Stimulated activated CD8-positive, alpha-beta memory T cell treated with anti-CD3 and anti-CD28 coated beads, Interleukin-2, amount 100 ng/mL, for 48 hours (primary cell): ENCODE measurements at places on chromosomes 12 and 14.

DNA sequence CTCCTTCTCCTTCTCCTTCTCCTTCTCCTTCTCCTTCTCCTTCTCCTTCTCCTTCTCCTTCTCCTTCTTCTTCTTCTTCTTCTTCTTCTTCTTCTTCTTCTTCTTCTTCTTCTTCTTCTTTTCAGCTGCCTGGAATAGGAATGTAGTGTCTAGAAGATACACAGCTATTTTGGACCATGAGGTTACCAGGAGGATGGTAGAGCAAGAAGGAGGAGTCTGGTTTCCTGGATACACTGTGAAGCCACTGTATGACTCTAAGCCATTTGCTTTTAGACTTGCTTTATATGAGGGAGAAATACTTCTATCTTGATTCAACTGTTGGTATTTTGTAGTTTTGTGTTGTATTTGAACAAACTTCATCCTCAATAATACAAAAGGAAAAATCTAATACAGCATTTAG is 3.0 kb upstream of the MYBPC1 start:
- DNase-seq = no peak

- DNase-seq = no peak
These were observed 58.9 kb upstream of the PLEKHG3 start for GRCh38 chr14:64645220-64645892.

DNA sequence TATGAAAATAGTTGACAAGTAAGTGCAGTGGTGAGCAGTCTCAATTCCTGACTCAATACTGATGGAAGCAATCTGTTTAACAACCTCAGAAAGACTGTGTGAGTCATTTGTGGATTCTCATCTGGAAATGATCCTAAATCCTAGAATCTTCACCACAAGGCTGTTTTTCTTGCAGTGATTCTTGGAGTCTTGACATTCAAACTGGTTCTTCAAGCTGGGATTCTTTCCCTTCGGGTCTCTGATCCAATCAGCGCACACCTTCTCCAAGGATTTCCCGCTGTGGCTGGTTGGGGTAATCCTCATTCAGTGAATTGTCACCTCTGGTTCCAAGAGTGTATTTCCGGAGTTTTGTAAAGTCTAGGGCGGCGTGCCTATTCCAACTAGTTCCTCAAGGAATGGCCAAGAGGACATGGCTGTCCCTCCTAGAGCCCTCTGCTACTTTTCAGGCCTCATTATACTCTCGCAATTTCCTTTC is 37.7 kb upstream of the FOXJ2 start:
- no peak for DNase-seq

DNA sequence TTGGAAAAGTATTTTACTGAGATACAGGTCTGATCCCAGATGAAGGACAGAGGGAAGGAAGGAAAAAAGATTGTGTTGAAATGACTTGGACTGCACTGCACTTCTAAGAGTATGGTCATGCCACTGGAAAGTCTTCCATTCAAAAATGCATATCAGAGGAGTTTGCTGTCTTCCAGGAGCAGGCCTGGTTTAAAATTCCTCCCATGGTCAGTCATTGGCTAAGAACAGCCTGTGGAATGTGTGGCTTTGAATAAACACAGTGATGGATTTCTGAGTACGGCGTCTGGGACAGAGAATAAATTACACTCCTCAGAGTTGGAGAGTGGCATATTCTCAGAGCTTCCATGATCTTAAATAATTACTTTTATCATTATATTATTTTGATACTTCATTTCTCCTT is 245.8 kb upstream of the PDZRN4 start:
- DNase-seq = no peak

GRCh38 chr12:23564451-23565152 is 384.9 kb downstream of the SOX5 start:
- no peak for DNase-seq

GRCh38 chr14:99035268-99035667 is 236.7 kb downstream of the BCL11B start:
- no peak for DNase-seq

GRCh38 chr12:25829192-25829591 is 129.3 kb upstream of the RASSF8 start:
- DNase-seq = no peak

- DNase-seq = no peak
These were observed 469 bp upstream of the LRFN5 start for GRCh38 chr14:41606282-41606531.

DNA sequence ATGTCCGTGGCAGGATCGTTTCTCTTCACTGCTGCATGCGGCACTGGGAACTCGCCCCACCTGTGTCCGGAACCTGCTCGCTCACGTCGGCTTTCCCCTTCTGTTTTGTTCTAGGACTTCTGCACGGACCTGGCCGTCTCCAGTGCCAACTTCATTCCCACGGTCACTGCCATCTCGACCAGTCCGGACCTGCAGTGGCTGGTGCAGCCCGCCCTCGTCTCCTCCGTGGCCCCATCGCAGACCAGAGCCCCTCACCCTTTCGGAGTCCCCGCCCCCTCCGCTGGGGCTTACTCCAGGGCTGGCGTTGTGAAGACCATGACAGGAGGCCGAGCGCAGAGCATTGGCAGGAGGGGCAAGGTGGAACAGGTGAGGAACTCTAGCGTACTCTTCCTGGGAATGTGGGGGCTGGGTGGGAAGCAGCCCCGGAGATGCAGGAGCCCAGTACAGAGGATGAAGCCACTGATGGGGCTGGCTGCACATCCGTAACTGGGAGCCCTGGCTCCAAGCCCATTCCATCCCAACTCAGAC is 1.2 kb downstream of the FOS start:
- no peak for DNase-seq

- DNase-seq = no peak
These were observed 15.0 kb downstream of the PMCH start for GRCh38 chr12:102182635-102183034.

- no peak for DNase-seq
These were observed 16.9 kb upstream of the SRP54 start for GRCh38 chr14:34965912-34966311.

- DNase-seq = no peak
These were observed 795 bp upstream of the ACOT2 start for GRCh38 chr14:73567951-73568885.

DNA sequence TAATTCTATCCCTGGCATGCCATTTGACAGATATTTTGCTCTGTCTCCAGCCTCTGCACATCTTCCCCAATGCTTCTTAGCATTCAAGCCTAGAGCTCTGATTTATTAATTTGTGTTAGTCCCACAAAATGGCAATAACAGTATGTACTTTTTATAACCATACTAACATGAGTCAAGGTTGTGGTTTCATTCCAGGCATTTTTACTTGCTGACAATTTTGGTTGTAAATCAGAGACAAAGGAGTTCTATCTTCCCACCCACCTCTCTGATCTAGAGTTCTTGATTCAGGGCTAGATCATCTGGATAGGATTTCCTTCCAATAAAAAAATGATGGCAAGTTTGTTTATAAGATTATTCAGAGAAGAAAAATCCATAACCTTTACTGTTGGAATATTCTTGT is 18.5 kb upstream of the CISTR start:
- no peak for DNase-seq

- DNase-seq = peak; percentile 23
These were observed 80.3 kb downstream of the ESRRB start for GRCh38 chr14:76456200-76456599.

GRCh38 chr12:127239781-127240180 is 1027.2 kb upstream of the TMEM132C start:
- no peak for DNase-seq

DNA sequence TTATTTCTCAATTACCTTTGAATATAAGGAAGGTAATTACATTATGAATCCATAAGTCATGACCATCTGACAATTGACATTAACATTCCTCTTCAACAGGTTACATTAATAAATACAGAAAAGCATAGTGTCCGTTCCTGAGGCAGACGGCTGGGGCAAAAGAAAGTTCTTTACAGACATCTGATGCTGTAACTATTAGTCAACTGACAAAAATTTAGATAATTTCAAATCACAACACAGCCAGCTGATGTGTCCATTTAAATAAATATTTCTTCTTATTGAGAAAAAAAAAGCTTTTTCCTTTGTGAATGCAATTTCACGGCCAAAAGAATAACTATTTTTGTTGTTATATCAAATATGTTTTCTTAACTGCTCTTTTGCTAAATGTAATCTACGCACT is 9.2 kb upstream of the PYROXD1 start:
- no peak for DNase-seq

- DNase-seq = no peak
These were observed 66.7 kb downstream of the PTPN21 start for GRCh38 chr14:88488081-88488480.

DNA sequence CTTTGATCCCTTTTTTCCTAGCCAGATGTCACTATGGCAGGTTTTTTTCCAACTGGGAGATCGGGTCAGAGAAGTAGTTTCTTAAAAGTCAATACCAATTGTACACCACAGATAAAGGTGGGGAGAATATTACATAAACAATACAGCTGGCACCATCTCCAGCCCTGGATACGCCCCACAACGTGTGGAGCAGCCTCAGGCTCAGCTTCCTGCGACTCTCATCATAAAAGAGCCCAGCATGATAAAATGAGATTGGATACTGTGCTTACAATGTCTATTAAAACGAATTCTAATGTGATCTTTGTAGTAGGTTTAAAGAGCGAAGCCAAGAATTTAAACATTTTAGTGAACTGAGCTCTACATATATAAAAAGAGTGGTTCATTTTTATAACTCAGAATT is 21.5 kb downstream of the EFCAB11 start:
- DNase-seq = no peak

- no peak for DNase-seq
These were observed 214.9 kb downstream of the ZFP36L1 start for GRCh38 chr14:68577802-68578541.

- no peak for DNase-seq
These were observed 339.8 kb downstream of the EMP1 start for GRCh38 chr12:13536219-13536910.

DNA sequence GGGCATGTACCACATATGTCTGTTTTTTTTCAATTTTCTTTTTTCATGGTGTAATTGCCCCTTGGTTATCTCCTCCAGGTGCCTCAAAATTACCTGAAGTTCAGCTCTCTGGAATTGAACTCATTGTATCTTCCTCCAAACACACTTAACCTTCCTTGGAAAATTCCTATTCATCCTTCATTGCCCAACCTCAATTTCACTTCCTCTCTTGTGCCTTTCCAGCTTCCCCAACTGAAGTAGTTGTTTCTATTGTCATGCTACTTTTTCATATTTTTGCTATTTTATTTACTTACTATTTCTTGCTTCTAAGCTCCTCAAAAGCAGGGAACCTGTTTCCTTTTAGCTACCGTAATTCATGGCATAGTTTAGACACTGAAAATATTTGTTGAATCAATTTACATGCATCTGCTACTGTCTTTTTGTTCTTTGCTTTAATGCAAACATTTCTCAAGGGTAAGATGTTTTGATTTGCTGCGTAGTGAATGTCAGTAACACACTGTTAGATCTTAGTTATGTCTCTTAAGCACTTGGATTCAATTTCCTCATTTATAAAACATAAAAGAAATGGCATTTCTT is 37.0 kb upstream of the STXBP6 start:
- DNase-seq = no peak

GRCh38 chr14:97179573-97179972 is 382.4 kb downstream of the VRK1 start:
- no peak for DNase-seq

DNA sequence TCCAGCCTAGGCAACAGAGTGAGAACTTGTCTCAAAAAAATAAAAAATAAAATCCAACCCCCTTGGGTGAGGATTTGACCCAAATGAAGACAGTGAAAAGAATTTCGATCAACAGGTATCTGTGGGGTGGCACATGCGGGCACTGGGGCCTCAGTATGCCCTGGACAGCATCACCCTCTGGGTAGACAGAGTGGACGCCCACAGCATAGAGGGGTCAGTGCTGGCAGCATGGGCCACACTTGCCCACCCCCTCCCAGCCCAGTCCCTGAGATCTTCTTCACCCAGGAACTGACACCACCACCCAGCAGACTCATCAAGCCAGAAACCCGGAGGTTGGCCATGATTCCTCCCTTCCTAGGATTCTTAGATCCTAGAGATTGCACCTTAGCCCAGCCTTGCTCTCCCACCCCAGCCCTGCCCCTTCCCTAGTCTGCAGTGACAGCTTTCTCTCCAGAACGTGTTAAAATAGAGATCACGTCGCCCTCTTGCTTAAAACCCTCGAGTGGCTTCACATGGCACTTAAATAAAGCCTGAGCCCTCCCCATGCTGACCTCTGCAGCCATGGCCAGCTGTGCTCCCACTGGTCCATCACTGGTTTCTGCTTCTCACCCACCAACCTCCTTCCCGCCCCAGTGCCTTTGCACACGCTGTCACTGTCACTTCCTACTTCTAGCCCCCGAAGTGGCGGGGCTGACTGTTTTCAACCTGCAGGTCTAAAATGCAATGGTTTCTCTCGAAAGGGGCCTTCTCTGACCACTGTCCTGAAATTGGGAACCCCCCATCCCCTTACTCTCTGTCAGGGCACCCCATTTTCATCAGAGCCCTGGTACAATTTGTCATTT is 26.2 kb upstream of the DYNC1H1 start:
- no peak for DNase-seq

- DNase-seq = no peak
These were observed 175.8 kb downstream of the ETV6 start for GRCh38 chr12:11825278-11825677.

DNA sequence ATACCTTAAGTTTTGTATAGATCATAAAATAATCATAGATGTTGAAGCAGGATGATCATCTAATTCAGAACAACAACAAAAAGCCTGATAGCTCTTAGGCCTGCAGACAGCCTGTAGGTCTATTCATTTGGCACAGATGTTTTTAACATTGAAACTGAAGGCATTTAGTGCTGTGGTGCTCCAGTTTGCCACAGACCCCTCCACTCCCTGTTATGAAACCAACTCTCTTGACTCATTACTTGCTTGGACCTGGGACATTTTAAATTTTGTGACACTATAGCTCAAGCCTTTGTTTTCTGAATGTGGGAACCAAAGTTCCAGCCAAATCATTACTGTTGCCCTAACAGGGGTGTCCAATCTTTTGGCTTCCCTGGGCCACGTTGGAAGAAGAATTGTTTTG is 9.1 kb downstream of the PRKCH start:
- no peak for DNase-seq

DNA sequence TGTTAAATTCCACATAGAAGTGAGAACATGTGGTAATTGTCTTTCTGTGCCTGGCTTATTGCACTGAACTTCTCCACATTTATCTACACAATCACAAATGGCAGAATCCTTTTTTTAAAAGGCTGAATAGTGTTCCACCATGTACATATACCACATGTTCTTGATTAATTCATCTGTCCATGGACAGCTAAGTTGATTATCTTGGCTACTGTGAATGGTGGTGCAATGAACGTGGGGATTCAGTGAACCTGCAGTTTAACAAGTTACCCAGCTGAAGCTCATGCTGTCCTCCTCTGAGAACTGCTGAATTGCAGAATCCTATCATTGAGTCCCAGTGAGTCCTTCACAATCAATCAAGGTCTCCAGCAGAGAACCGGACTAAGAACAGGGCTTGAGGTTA is 74.9 kb downstream of the TBK1 start:
- DNase-seq = no peak

GRCh38 chr14:90398841-90399540 is 2.2 kb downstream of the CALM1 start:
- DNase-seq = no peak

DNA sequence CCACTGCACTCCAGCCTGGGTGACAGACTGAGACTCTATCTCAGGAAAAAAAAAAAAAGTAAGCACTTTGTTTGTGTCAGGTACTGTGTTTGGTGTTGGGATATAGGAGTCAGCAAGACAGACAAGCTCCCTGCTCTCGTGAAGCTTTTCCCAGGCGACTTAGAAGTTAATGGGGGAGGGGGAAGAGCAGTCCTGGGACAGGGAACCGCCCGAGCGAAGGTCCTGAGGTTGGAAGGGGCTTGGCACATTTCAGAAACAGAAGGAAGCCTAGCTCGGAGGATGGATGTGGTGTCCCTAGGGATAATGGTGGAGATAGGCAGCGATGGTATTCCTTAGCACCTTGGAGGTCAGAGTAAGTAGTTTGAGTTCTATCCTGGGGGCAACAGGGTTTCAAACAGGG is 8.5 kb upstream of the COX6A1 start:
- no peak for DNase-seq
